ENCODE measurements at places on chromosomes 7 and 10. TPM values are rescaled to one million over a fixed set of nuclear protein-coding genes. Genes with fewer than 3 reads are reported as not detected.

The C10orf53 gene
- total RNA-seq = not detected

The NUTM2A gene
- total RNA-seq = 0.98 TPM

The ACHE gene
- 9.3 TPM for total RNA-seq

The ZNF282 gene
- 17.9 TPM for total RNA-seq

The KCNH2 gene
- 6.4 TPM for total RNA-seq

The PRKCQ gene
- 3.7 TPM for total RNA-seq

The NUTM2B gene
- 0.25 TPM for total RNA-seq

The SP8 gene
- total RNA-seq = 2.9 TPM

The SPDYE16 gene
- not detected for total RNA-seq

The MACROH2A2 gene
- total RNA-seq = 15.5 TPM

The SPAM1 gene
- not detected for total RNA-seq

The LFNG gene
- total RNA-seq = 36.8 TPM

The GSAP gene
- 13.0 TPM for total RNA-seq

- H3K27me3 ChIP-seq = no peaks in the 10 kb centered on the region
- H3K36me3 ChIP-seq = no peaks in the 10 kb centered on the region
- peak within 1 kb of the TSS; percentile 81 for H3K4me3 ChIP-seq
- peaks cover 30% of the 10 kb centered on the region for H3K4me1 ChIP-seq
Measured at GRCh38 chr10:84328418-84329195, at the start of gene CCSER2. TSS of gene CCSER2 (plus strand) at chr10:84328589. CDS start at chr10:84371053, 42,464 bp downstream.

DNA sequence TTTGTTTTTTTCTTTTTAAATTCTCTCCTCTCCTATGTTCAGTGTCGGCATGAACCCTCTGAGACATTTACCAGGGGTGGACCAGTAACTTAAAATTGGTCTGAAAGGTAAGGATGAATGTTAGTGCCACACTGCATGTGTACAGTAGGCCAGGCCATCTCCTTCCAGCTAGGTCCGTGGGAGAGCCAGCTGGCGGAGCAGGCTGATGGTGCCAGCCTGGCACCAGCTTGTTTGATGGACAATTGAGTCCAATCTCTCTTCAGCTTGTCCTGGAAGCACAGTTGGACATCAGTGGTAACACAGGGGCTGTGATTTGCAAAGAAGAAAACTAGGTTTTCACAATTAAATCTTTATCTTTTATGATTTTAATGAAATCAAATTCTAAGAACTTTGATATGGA is 136.5 kb downstream of the CNNM2 start:
- no peak overlapping the region for H3K4me3 ChIP-seq
- no peak for DNase-seq
- H3K27me3 ChIP-seq = no peaks in the 10 kb centered on the region
- peaks cover 7% of the 10 kb centered on the region for H3K4me1 ChIP-seq

GRCh38 chr10:72709041-72709440 is 17.1 kb downstream of the MCU start:
- H3K27me3 ChIP-seq = no peaks in the 10 kb centered on the region
- H3K36me3 ChIP-seq = no peaks in the 10 kb centered on the region
- H3K4me1 ChIP-seq = peaks cover 35% of the 10 kb centered on the region
- H3K27ac ChIP-seq = peak overlapping the region; percentile 23
- DNase-seq = no peak

DNA sequence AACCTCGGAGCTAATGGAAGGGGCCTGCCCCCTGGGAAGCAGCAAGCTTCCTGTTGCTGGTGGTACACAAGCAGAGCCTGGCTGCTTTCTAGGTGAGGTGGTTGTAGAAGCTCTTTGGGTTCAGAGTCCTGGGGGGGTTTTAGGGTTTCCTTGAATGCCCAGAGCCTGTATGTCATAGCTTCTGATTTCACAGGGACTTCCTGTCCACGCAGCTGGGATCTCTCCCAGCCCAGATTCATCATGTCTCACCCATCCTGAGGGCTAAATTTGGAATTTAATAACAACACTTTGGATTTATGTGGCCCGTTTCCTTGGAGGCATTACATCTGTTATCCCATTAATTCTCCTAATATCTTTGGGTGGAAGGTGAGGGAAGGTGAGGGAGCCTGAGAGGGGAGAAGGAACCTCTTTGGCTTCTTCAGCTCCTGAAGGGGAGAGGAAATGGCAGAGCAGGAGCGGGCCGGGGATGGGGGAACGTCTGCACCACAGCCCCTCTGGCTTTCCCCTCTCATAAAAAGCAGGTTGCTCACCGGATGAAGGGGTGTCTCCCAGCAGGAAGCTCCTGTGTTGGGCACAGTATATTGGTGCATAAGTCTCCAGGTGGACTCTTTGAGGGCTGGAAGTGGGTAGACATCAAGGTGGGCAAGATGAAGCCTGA is 19.7 kb downstream of the RPS24 start:
- no peaks in the 10 kb centered on the region for H3K4me1 ChIP-seq
- no peaks in the 10 kb centered on the region for H3K36me3 ChIP-seq
- no peak for DNase-seq

GRCh38 chr10:8726084-8726778 is 671.7 kb downstream of the GATA3 start:
- H3K4me1 ChIP-seq = no peaks in the 10 kb centered on the region
- H3K27ac ChIP-seq = no peak overlapping the region
- H3K36me3 ChIP-seq = no peaks in the 10 kb centered on the region
- H3K27me3 ChIP-seq = no peaks in the 10 kb centered on the region

GRCh38 chr10:87550741-87551140 is 46.0 kb downstream of the MINPP1 start:
- no peaks in the 10 kb centered on the region for H3K27me3 ChIP-seq
- DNase-seq = no peak
- no peak overlapping the region for H3K27ac ChIP-seq
- no peak overlapping the region for H3K4me3 ChIP-seq

- H3K4me3 ChIP-seq = peak overlapping the region; percentile 12
- no peaks in the 10 kb centered on the region for H3K27me3 ChIP-seq
- H3K27ac ChIP-seq = no peak overlapping the region
- no peak for DNase-seq
Measured at GRCh38 chr10:107653832-107654287, 489.4 kb upstream of the SORCS1 start.

DNA sequence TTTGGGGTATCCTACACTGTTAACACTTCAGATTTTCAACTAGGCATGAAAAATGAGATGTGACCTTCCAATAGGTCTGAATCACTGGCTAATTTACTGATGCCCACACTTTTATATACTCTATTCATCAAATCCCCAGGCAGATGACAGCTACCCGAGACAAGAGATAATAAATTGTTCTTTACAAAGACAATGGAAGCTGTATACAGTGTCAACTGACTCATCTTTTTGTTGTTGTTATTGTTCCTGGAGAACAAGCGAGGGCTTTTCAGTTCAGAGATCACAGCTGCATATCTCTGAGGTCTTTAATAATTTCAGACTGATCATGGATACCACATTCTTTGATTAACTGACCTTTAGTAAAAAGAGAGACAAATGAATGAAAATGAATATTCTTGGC is 228.9 kb downstream of the SDHAF3 start:
- no peaks in the 10 kb centered on the region for H3K27me3 ChIP-seq
- DNase-seq = no peak
- no peak overlapping the region for H3K27ac ChIP-seq
- no peak overlapping the region for H3K4me3 ChIP-seq
- H3K4me1 ChIP-seq = no peaks in the 10 kb centered on the region

- DNase-seq = no peak
- H3K27me3 ChIP-seq = peaks cover 9% of the 10 kb centered on the region
- H3K36me3 ChIP-seq = no peaks in the 10 kb centered on the region
- peak overlapping the region; percentile 33 for H3K4me3 ChIP-seq
Measured at GRCh38 chr10:16520900-16521299, 779 bp downstream of the C1QL3 start.

DNA sequence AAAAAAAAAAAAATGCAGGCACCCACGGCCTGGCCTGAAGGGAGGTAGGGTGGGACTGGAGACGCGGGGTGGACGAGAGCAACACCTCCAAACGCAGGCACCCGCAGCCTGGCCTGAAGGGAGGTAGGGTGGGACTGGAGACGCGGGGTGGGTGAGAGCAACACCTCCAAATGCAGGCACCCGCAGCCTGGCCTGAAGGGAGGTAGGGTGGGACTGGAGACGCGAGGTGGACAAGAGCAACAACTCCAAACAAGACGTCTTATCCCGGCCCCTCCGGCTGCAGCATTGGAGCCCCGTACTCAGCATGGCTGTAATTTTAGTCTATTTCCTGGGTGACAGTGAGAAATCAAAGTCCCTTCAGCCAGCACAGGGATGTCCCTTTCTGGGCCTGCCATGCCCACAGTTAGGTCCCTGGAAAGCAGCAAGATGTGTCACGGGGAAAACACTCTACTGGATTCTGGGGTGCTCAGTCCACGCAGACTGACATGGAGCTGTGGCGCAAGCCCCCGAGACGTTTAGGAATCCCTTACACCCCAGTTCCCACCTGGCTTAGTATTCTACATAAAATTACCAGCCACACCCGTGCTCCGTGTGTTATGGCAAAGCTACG is 119.9 kb downstream of the WDR37 start:
- H3K27ac ChIP-seq = no peak overlapping the region
- no peak for DNase-seq
- no peaks in the 10 kb centered on the region for H3K36me3 ChIP-seq
- no peak overlapping the region for H3K4me3 ChIP-seq
- H3K27me3 ChIP-seq = no peaks in the 10 kb centered on the region

GRCh38 chr7:157306846-157307838 is 29.7 kb upstream of the DNAJB6 start:
- no peaks in the 10 kb centered on the region for H3K36me3 ChIP-seq
- H3K4me3 ChIP-seq = no peak overlapping the region
- no peak for DNase-seq
- H3K27me3 ChIP-seq = no peaks in the 10 kb centered on the region
- no peaks in the 10 kb centered on the region for H3K4me1 ChIP-seq

- H3K27me3 ChIP-seq = no peaks in the 10 kb centered on the region
- H3K4me1 ChIP-seq = peaks cover 39% of the 10 kb centered on the region
- DNase-seq = no peak
- peak within 1 kb of the TSS; percentile 93 for H3K27ac ChIP-seq
- H3K4me3 ChIP-seq = peak within 1 kb of the TSS; percentile 91
- H3K36me3 ChIP-seq = no peaks in the 10 kb centered on the region
Measured at GRCh38 chr10:689452-690371, at the start of gene DIP2C. TSS of gene DIP2C (minus strand) at chr10:689668. CDS start at chr10:689578, 90 bp downstream.

- no peaks in the 10 kb centered on the region for H3K4me1 ChIP-seq
- DNase-seq = no peak
- H3K4me3 ChIP-seq = no peak overlapping the region
- H3K27me3 ChIP-seq = no peaks in the 10 kb centered on the region
- no peaks in the 10 kb centered on the region for H3K36me3 ChIP-seq
Measured at GRCh38 chr10:16673443-16673842, 143.8 kb downstream of the RSU1 start.

DNA sequence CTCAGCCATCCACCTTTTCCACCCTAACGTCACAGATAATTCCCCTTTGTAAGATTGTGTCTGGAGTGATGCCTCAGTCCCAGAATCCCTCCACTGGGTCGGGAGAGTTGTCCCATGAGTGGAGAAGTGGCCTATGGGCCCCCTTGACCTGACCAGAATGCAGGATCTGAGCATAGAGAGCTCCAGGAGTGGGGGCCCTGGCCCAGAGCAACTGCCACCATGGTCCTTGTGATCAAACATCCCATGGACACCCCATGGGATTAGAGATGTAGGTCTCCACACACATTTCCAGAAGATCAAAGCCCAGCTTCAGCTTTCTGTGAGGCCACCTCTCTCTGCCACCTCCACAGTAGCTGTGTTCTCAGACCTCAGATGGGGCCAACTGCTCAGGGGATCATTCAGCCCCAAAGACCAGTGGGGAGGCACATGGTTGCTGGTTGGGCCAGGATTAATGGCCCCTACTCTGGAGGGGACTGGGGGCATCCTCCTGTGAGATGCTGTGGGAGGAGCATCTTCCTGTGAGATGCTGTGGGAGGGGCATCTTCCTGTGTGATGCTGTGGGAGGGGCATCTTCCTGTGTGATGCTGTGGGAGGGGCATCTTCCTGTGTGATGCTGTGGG is 28.5 kb upstream of the DPYSL4 start:
- no peaks in the 10 kb centered on the region for H3K36me3 ChIP-seq
- no peak overlapping the region for H3K27ac ChIP-seq
- no peaks in the 10 kb centered on the region for H3K4me1 ChIP-seq
- H3K4me3 ChIP-seq = no peak overlapping the region

DNA sequence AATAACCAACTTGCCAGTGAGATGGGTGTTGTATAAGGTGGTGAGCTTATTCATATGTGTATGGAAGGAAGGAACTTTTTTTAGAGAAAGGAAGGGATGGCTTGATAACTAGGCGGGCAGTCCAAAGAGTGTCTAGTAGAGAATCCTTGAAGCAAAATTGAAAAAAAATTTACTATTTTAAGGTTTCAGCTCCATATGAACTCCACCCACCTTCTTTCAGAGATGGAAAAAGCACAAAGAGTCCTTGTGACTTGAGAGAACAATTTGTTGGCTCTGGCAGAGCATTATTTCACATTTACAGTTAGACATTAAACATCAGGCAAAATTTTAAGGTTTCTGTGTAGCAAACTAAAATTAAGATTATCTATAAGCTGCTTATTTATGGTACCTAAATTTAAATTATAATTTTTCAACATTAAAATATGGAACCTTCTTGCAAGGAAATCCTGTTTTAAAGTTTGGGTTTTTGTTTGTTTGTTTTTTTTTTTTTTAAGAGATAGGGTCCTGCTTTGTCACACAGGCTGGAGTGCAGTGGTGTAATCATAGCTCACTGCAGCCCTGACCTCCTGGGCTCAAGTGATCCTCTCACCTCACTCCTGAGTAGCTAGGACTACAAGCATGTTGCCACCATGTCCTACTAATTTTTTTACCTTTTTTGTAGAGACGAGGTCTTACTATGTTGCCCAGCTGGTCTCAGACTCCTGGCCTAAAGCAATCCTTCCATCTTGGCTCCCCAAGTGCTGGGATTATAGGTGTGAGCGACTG is 12.2 kb downstream of the PTPN12 start:
- no peaks in the 10 kb centered on the region for H3K27me3 ChIP-seq
- peaks cover 60% of the 10 kb centered on the region for H3K4me1 ChIP-seq
- DNase-seq = no peak
- no peaks in the 10 kb centered on the region for H3K36me3 ChIP-seq
- no peak overlapping the region for H3K27ac ChIP-seq
- H3K4me3 ChIP-seq = no peak overlapping the region

- no peaks in the 10 kb centered on the region for H3K4me1 ChIP-seq
- no peak overlapping the region for H3K4me3 ChIP-seq
- no peaks in the 10 kb centered on the region for H3K27me3 ChIP-seq
- no peak for DNase-seq
- no peaks in the 10 kb centered on the region for H3K36me3 ChIP-seq
Measured at GRCh38 chr10:30562787-30563186, 66.8 kb downstream of the LYZL2 start.

DNA sequence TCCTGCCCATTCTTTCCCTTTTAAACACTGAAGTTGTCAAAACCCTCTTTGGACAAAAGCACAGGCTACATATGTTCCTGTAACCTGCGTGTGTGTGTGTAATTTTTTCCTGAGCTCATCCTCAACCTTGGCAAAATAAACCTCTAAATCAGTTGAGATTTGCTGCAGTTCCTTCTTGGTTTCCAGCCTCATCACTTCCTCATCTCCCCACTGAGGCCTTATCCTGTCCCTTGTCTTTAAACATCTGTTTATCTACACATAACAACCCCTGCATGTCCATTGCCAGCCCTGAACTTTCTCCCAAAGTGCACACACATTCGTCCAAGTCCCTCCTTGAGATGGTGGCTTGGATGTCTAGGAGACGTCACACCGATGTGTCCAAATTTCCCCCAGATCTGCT is 35.5 kb downstream of the LYZL2 start:
- no peaks in the 10 kb centered on the region for H3K27me3 ChIP-seq
- H3K4me3 ChIP-seq = no peak overlapping the region
- no peak overlapping the region for H3K27ac ChIP-seq
- H3K4me1 ChIP-seq = no peaks in the 10 kb centered on the region
- no peak for DNase-seq
- no peaks in the 10 kb centered on the region for H3K36me3 ChIP-seq

Data from vagina (tissue), 2 donors.